ENCODE measurements at places on chromosomes 2 and 18. TPM values are rescaled to one million over a fixed set of nuclear protein-coding genes. Genes with fewer than 3 reads are reported as not detected.

Gene ANO7
- 5.4 TPM for total RNA-seq

Gene ACSL3
- 44.6 TPM for total RNA-seq

Gene TDRD15
- total RNA-seq = not detected

Gene ANKRD29
- not detected for total RNA-seq

Gene RNU2-63P
- total RNA-seq = 6.0 TPM

Gene CPO
- not detected for total RNA-seq

Gene GNAL
- total RNA-seq = 0.11 TPM

Gene NOP58
- total RNA-seq = 170 TPM

DNA sequence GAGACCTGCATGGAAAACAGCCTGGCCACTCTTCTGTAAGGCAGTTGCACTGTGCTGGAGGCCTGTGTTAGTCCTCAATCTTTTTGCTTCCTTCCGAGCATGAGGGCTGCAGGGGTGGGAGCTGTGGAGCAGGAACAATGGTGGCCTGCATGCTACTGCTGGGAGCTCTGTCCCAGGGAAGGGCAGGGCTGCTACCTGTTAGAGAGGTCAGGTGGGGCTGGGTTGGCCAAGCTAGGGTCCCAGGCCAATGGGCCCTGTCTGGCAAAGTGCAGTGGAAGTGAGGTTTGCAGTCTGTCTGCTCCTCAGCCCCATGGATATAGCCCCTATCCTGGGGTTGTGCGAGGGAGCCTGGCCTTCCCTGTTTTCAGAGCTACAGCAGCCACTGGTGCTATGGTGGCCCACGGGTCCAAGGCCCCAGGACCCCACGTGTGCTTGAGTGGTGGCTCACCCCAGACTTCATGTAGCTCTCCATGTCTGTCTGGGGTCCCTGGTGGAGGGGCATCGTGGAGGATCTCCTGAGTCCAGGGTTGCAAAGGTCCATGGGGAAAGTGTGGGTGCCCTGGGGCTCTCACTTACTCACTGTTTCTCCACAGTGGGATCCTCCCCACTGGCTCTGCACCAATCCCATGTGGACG lies 1212.6 kb upstream of the NXPH2 start:
- DNase-seq = no peak

DNA sequence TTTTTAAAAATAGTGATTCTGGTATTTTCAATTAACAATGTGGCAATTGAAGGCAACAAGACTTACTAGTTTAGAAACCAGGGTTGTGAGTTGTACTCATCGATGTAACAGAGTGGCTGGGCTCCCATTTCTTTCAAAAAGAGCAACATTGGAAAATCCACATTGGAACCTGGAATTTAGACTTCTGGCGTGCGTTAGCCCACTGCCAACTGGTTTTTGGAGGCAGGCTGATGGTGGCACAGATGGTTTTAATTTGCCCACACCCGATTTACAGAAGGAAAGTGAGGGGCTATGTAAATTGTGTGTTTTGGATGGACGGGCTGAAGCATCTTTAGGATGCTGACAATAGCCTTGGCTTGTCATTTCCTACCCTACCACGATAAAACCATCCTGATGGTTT lies 66.3 kb downstream of the TRPM8 start:
- no peak for DNase-seq

DNA sequence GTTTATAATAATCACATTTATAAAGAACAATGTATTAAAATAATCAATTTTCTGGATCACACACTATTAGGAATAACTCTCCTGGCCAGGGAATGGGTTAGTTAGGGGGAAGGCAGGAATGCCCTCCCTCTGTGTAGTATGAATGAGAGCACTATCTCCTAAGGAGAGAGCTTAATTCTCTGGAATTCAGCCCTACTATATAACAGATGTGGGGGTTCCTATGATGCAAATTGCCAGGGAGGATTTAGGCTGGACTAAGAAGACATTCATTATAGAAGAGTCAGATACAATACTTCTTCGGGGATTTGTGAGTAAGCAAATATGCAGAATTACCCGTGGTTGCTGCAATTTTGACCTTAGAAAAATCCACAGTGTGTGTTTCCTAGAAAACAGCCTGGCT lies 250.1 kb upstream of the VRK2 start:
- no peak for DNase-seq

DNA sequence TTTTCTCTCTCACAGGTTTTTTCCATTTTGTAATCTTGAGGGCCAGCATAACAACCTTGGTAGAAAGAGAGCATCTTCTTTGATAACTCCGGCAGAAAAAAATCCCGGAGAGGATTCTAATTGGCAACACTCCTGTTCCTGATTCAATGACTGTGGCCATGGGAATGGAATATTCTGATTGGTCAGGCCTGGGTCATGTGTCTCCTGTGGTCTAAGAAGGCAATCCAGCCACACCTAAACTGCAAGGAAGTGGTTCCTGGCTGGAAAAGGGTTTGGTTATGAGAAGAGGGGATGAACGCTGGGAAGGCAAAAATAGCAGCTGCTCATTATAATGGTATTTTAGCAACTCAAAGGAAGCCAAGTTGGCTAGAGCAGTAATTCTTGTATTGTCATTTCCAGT lies 24.8 kb upstream of the ZNF638 start:
- DNase-seq = no peak

- no peak for DNase-seq
Measured at GRCh38 chr2:152410165-152410597, 75.2 kb downstream of the FMNL2 start.

- no peak for DNase-seq
Measured at GRCh38 chr2:153470867-153471266, 7.7 kb downstream of the RPRM start.

DNA sequence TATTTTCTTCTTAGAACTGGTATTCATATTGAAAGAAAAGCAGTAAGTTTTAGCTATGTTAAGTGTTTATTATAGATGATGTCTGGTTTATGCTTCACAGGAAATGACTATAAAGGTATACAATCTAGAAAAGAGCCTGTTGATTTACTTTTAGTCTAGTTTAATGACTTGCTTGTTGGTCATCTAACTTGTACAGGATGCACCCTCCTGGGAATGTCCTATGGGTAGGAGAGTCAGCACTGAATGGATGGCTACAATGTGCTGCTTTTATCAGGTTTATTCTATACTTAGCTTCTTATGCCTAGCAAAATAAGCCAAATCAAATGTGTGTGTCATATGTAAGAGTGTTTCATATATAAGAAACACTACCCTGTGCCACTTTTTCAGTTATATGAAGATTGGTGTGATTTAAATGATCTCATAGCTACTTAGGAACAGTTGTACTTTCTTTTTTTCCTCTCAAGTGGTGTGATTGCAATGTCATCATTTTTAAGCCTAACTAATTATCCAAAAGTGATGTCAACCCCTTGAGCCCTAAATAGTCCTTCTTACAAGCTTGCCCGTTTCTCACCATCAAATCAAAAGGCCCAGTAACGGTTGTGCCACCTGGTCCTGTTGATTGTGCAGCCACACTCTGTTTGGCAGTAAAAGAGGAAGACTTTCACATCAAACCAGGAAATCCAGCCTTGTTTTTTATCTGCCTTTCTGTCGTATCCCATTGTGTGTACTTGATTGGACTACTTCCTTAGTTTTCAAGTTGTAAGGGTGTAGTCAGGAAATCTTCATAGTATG lies 176.0 kb downstream of the DIS3L2 start:
- no peak for DNase-seq

DNA sequence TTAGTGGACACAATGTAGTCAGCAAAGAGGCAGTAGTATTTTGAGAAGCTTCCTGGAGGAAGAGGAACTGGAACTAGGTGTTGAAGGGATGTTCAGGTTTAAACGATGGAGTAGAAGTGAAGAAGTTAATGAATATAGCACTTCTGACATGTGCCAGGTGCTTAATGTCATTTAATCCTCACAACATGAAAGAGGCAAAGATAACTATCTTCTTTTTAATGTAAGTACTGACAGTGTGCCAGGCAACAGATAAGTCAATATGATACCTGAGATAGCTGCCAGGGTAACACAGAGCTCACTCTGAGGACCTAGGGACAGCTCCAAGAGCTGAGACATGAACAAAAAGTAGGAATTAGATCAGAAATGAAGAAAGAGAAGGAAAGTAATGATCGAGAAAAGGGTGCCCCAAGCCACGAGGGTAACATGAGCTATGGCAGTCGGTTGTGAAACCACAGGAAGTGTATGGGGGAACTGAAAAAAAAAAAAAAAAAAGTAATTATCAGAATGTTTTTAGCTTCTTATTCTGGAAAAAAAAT lies 140.7 kb downstream of the RNF144A start:
- DNase-seq = peak; percentile 22

DNA sequence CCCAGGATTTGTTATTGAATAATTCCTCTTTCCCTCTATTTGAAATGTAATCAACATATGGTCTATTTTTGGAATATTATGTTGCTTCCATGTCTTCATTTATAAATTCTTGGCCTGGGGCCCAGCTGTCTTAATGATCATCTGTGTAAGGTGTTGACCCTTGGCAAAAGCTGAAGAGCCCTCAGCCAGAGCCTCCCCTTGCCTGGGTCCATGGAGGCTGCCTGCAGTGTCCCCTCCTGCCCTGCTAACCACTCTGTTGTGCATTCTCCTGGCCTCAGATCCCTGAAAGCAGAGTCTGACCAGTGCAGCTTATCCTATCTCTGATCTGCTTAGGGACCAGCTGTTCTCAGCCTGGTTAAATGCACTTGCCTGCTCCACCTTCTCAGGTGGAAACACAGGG lies 226.1 kb upstream of the APCDD1 start:
- no peak for DNase-seq

DNA sequence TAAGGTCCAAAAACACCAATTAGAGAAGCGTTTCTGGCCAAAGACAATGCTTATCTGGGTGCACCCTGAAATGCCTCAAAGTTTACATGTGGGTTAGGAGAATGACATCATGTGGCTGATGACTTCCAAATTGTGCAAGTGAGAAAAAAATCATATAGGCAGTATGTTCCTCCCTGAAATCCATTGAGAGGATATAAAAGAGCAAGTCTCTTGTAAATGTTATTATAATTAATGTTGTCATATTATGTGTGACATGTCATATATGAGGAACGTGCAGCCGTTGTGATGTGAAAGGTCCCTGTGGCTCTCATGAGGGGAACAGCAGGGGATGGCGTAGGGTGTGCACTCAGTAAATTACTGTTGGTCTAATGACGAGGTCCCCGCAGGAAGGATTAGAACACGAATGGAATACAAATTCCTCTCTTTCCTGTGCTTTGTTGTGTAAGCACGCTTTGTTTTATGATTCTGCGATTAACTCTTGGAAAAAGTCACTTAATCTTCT lies 290.8 kb downstream of the PRKCE start:
- DNase-seq = no peak

GRCh38 chr2:215886022-215886421 lies 127.3 kb downstream of the MREG start:
- no peak for DNase-seq

GRCh38 chr2:208783184-208783583 lies 376.6 kb downstream of the PTH2R start:
- DNase-seq = no peak

Data from activated CD8-positive, alpha-beta T cell treated with anti-CD3 and anti-CD28 coated beads for 36 hours (primary cell).